ENCODE measurements at places on chromosomes 7 and 10.

GRCh38 chr10:117226813-117227451 is 14.0 kb upstream of the SLC18A2 start:
- DNase-seq: no peak

DNA sequence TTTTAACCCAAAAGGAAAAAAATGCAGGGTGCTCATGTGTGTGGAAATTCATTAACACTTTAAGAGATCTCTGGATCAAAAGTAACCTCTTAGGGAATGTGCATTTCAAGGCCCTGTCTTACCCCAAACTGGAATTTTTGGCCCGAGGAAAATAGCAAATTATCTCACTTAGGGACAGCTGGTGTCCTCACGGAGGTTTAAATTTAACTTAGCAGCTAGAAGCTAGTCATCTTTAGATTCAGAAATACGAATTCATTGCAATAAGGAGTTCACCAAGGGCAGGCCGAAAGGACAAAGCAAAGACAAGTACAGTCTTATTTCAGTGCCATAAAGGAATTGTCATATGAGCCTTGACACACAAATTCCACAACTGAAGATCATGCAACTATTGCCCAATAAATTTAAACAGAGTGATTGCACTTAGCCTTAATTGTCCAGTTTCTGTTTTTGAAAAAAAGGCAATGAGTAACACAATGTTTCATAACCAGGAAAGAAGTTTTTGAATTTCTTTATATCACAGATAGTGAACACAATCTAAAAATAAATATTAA is 22.4 kb upstream of the SEMA3C start:
- no peak for DNase-seq

DNA sequence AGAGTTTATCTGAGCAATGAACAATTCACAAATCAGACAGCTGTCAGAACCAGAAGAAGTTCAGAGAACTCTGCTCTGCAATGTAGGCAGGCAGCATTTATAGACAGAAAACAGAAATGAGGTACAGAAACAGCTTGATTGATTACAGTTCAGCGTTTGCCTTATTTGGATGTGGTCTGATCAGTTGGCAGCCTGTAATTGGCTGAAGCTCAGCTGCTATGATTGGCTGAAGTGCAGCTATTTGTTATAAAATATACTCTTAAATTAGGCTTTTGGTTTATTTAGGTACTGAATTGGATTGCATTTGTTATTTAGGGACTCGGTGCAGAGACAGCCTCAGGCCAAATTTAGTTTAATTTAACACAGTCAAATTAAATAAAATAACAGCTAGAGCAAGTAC is 85.8 kb upstream of the JAZF1 start:
- DNase-seq: no peak

DNA sequence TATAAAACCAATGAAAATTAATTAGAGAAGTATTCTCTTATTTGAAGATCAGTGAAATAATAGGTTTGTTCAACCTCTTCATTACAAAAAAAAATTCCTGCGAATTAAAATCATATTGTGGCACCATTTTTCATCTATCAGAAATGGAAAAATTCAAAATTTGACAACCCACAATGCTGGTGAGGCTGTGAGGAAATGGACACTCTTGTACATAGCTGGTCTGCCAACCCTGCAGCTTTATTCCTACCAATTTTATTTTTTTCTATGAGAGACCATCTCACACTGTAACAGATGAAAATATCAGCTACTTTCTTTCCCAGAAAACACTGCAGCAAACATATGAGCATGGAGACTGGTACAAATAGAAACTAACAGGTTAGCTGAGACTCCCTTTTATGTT is 208.8 kb upstream of the SEMA3E start:
- DNase-seq: no peak

All from brain pericyte (primary cell).